ENCODE measurements at places on chromosomes 6 and 20.

DNA sequence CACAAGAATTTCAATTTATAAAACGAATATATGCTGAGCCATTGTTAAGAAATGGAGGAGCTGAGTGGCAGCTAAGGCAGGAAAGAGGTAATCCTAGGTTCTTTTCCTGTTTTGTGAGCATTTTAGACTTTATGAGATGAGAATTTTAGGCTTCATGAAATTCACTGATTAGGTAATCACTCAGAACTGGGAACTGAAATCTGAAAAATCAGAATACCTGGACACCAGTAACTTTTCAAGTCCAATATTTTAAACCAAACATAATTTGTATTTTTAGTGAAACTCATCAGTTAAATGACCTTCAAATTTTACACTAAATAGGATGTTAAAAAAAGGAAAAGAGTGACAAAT lies 389.9 kb downstream of the HTR1B start:
- no peak for DNase-seq

GRCh38 chr20:59579404-59580145 lies 24.8 kb upstream of the PHACTR3 start:
- no peak for DNase-seq

DNA sequence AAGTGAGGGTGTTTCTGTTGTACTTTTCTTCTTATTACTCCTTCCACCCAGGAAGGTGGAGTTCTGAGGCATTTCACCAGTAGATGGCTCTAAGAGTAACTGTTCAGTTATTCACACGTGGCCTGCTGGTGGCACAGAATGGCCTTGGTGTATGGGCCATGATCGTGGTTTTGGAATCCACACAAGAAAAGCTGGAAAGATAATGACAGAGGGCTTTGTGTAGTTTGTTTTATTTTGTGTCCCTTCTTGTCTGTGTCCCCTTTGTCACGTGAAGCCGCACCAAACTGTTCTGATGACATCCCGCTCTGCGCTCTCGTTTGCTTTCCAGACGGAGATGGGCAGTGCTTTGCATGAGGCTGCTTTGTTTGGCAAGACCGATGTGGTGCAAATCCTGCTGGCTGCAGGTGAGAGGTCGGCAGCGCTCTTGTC lies 93.4 kb downstream of the ANKS1A start:
- DNase-seq, result no peak

DNA sequence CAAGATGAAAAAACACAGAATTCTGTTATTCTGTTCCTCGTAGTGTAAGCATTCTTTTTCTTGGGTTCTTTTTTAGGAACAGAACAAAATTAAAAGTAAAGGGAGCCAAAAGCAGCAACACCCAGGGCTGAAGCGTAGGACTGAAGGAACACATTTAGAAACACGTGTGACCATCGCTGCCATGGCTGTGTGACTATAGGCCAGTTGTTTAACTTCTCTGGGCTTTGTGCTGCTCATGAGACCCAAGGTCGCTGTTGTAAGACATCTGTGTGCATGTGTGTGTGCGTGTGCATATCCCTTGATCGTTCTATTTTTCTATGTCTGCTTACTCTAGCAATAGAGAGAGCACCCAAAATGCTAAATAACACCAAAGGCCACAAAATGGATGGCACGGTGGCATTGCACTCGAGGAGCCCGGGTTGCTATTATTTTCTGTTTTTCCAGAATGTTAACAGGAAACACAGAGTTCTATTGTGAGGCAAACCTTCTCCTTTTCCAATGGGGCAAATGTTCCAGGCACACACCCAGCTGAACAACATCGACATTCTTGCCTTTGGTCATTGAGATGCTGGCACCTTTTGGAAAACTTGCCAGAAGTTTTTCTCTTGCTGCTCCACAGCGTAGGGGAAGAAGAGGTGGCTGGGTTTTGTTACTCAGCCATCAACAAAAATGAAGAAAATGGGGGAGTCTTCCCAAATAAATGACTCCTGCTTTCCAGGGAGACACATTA lies 267.8 kb upstream of the ECI2 start:
- DNase-seq, result no peak

DNA sequence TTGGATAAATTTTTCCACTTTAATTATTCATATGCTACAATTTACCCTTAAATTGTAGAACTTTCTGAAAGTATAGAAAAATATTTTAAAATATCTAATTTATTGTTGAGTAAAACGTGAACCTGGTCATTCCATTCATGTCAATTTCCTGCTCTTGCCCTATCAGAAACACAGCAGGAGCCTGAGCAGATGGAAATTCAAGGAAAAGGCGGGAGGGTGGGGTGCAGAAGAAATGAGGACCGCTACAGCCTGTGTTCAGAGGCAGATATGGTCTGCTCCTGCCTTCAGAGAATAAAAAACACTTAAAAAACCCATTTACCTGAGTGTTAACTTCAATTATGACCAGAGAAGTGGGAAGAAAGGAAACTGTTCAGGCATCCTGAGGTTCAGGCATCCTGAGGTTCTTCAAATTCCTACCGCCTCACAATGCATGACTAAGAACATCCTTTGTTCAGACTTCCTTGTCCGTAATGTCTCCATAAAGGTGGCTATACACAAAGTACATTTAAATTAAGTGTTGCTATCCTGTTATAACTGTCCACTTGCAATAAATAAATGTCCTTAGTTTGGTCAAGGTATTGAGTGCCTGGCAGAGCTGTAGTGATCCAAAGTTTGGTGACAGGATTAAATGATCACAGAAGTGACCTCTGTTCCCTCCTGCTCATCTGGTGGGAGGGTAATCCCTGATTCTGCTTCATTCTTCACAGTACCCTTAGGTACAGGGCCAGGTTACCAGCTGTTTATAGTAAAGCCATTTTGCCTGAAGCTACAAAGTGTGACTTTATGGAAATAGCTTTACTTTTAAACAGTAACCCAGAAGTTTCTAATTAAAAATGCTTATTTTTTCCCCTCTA lies 109.1 kb downstream of the MAN1A1 start:
- no peak for DNase-seq
